Central memory CD4-positive, alpha-beta T cell (primary cell): ENCODE measurements at places on chromosomes 4 and X.

DNA sequence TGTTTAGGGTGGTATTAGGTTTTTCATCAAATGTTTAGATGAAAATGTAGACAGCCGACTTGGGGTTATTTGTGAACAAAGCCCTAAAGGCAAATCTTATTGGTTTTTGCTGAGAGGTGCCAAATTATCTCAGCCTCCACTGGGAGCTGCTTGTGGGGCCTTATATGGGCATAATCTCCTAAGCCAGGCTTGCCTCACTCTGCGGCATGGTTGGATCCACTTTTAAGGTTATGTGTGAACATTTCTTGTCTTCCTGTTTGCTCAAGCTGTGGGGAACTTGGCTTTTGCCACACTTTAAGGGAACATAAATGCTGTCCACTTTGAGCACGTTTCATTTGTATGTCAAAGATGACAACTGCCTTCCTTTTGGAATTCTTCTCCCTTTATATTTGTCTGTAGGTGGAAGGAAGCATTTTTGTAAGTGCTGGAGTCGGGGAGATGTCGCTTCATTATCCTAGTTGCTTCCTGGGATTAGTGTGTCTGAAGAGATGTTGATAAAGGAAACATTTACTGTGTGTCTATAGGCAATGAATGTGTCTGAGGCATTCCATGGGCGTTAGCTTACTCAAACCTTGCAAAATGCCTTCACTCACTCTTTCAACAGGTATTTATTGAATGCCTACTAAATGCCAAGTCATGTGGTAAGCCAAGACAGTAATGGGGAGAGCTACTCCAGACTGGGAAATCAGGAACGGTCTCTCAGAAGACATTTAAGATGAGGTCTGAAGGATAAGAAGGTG is 78.3 kb downstream of the SLC9A6 start:
- no peak for DNase-seq

GRCh38 chrX:9942086-9942485 is 25.1 kb upstream of the CLDN34 start:
- DNase-seq = peak; percentile 31

GRCh38 chr4:150578745-150579501 is 3.0 kb upstream of the MAB21L2 start:
- DNase-seq = no peak

DNA sequence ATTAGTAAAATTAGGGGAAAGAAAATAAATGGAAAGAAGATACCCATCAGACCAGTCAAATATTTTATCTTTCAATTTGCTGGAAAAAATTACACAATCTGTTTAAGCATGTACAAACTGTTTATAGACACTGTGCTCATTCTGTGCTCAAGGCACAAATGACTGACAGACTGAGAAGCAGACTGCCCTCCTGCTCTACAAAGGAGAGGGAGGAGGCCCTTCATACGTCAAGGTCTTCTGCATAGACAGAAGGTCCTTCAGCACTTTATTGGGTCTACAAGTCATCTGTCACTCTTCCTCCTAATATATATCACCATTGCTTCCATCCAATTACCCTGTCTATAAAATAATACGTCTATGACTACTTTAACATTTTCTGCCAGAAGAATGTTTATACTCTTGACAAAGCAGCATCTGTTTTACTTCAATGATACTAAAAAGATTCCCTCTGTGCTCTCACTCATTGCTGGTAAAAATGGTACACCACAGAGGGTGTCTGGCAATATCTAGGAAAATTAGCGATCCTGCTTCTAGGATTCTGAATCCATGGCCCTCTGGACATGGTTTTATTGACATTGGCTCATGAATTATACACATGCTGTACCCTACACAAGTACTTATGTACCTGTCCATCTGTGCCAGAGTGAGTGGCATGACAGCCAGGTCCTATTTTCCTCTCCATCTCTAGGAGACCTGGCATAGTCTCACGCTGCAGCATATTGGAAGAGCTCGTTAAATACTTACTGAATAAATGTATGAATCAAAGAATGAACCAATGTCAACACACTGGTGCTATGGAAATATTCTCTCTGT is 11.3 kb downstream of the SLC10A6 start:
- DNase-seq = no peak

DNA sequence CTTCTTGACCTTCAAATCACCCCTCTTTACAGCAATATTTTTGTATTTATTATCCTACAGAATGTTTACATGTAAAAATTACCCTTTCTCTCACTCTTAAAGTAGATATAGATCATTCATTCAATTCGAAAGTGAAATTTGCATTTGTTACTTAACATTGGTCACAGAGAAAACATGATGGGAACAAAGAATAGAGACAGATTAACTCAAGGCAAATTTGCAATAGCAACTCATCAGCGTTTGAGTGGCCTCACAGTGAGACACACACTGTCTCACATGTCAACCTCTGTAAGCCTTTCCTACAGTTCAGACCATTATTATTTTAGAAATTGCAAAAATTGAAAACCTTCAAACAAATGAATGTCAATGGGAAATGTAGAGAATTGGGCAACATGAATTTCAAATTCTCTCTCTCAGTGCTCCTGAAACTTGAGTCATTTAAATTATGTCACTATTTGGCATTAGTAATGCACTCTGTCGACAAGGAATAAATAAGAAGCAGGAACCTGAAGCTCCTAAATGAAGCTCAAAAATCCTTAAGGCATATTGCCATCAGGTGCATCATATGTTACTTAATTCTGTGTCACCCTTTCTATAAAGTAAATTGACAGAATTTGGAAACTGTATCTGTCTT is 148.3 kb upstream of the ANXA10 start:
- DNase-seq = no peak

- no peak for DNase-seq
Observed at GRCh38 chr4:57426779-57427395, 316.7 kb upstream of the IGFBP7 start.

GRCh38 chr4:153347117-153347516 is 2.6 kb downstream of the MND1 start:
- DNase-seq = no peak

GRCh38 chr4:107444-108429 is 16.6 kb upstream of the ZNF718 start:
- no peak for DNase-seq

GRCh38 chr4:47933840-47934239 is 19.5 kb upstream of the NFXL1 start:
- DNase-seq = peak; percentile 38

DNA sequence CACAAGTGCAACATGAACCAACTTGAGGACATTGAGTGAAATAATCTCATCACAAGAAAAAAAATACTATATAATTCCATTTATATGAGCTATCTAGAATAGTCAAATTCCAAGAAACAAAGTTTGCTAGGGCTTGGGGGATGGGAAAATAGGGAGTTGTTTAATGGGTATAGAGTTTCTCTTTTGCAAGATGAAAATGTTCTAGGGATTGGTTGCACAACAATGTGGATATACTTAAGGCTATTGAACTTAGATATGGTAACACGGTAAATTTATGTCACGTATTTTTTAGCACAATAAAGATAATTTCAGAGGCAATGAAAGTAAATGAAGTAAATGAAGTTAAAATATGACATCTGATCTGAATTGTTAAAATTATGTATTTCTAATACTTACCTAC is 7.9 kb downstream of the MFSD8 start:
- no peak for DNase-seq

- DNase-seq = no peak
Observed at GRCh38 chrX:12890467-12890866, 16.0 kb upstream of the TLR8 start.

DNA sequence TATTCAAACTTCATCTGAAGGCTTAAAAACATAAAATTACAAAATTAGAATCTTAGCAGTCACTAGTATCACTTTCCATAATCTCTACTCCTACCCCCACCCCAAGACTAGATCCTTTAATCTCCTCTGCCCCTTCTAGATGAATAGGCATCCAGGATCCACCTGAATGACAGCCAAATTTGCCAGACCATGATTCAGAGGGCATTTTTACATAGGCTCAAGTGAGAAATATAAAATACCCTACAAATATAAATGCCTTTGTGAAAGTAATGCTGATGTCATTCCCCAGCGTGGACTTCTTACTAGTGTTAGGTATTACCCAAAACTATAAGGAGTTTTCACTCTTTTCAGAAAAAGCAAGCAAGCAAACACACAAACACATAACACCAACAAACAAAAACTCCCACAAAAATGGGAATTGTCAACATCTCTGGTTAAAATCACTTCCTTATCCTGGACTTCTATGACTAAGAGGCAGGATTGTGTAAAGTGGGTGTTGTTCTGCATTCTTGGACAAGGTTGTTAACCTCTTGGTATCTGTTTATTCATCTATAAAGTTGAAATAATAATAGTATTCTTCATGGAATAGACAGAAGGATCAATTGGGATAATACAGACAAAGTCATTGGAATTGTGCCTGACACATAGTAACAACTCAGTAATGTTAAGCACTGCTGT is 51.3 kb upstream of the TMPRSS11F start:
- no peak for DNase-seq

GRCh38 chrX:49100704-49101628 is 21.3 kb upstream of the WDR45 start:
- DNase-seq = peak; percentile 89

DNA sequence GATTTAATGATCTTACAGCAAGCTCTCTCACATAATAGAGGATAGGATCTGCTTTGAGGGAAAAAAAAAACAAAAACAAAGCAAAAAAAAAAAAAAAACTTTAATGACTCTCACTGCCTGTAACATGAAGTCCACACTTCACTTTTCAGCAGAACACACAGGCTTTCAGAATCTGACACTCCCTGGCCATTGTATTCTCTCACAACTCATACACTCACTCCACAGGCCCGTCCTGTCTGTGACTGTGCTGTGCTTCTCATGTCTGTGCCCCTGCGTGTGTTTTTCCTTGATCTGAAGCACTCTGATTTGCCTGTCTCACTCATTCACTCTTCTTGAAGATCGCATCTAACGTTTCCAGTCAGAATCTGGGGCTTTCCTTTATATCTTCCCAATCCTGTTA is 460.8 kb downstream of the TMA16 start:
- DNase-seq = no peak

DNA sequence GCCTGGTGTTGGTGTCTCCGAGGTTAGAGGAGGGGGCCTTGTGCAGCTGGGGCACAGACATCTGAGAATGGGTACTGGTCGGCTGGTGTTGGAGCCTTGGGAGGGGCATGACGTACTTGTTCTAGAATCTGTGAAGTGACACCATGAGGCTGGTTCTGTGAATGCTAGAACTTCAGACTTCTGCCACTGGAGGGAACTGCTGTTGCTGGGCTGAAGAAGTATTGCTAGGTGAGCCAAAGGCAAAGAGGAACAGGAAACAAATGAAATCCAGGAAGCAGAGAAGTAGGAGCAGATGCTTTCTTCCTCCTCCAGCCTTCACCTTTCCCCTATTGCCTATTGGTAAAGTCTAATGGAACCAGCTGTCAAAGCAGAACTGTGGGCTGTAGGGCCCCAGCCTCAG is 120.9 kb upstream of the DDIT4L start:
- no peak for DNase-seq

DNA sequence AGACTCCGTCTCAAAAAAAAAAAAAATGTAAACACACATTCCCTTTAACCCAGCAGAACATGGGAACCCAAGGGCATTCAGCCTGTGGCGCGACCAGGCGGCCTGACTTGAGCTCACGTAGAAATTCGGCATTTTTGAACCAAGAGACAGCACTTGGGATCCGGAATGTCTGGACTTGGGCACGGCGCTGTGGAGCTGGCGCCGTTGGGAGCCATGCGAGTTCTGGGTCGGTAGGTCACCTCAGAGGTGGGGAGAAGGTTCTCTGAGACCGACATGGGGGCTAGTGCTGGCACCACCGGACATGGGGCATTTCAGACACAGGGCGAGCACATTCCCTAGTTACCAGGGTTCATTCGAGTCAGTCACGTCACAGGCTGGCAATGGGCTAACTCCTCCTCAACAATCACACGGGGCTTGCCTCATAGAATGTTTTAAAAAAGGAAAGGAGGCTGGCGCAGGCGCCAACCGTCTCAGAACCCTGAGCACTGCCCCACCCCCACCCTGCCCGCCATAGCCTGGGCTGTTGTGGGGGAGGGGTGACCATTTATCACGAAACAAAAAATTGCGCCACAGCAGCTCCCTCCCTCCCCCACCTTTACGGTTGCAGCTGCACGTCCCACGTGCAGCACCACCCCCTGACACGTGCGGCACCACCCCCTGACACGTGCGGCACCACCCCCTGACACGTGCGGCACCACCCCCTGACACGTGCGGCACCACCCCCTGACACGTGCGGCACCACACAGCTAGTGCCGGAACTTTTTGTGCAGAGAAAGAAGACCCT is at the start of gene TEX28:
TSS of gene TEX28 (minus strand) at position 334 of the 784 bp plus-strand sequence. CDS start 3,007 bp downstream, outside the sequence.
- no peak for DNase-seq

GRCh38 chrX:45145492-45146215 is 55.0 kb downstream of the DIPK2B start:
- no peak for DNase-seq

- DNase-seq = no peak
Observed at GRCh38 chr4:24089851-24090534, 200.1 kb upstream of the PPARGC1A start.

- DNase-seq = no peak
Observed at GRCh38 chr4:184863916-184864315, 38.1 kb upstream of the ACSL1 start.

DNA sequence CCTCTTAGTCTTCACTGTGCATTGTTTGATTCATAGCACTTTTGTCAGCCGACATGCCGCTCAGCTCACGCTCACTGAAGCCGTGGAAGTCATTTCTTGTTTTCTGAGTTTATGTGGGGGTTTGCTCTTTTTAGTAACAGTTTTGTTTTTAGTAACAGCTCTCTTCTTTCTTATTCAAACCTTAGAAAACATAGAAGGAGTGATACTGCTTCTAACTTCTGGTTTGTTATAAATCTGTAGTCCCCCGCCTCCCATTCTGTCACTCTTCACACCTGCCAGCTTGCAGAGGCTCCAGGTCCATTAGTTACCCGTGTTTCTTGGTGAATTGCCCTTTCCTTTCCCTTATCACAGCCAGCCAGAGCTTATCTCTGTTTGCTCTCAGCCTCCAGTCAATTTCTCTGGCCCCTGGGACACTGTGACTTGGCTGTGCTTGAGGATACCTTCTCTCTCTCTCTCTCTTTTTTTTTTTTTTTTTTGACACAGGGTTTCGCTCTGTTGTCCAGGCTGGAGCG is 50.5 kb downstream of the GRK4 start:
- no peak for DNase-seq
